H54 (cell line): ENCODE measurements at places on chromosomes 12 and 14.
A peak's percentile ranks its signal among the peaks of the same experiment; 100 is the strongest.

DNA sequence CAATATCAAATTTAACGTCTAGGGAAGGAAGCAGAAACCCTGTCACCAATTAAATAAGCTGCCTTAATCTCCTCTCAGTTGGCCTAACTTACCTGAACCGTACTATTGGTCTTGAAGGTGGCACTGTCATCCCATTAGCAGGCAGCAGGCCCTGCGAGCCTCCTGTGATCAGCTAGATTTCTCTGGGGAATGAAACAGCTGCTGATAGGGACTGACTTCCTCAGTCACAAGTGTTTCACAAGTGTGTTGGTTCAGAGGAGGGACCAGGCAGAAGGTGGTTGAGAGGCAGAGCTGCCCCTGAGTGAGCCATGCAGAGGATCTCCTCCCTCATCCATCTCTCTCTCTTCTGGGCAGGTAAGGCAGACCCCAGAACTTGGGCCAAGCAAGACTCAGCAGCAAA, 166.8 kb downstream of the DAD1 start:
- DNase-seq, result no peak

DNA sequence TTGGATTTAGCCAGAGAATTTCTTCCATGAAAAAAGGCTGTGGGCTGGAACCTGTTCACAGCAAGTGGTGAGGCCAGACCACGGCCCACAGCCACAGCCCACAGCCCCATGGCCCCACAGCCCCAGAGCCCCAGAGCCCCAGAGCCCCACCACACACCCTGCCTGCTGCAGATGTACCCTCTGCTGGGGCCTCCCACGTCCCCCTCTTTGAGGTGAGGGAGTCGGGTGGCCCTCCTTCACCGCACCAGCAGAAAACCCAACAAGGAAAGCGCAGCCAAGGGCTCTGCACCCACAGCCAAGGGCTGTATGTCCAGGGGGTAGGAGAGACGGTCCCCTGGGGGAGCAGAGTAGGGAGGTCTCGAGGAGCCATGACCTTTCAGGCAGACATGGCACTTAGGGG, 327.5 kb upstream of the DIO3 start:
- DNase-seq, result no peak

DNA sequence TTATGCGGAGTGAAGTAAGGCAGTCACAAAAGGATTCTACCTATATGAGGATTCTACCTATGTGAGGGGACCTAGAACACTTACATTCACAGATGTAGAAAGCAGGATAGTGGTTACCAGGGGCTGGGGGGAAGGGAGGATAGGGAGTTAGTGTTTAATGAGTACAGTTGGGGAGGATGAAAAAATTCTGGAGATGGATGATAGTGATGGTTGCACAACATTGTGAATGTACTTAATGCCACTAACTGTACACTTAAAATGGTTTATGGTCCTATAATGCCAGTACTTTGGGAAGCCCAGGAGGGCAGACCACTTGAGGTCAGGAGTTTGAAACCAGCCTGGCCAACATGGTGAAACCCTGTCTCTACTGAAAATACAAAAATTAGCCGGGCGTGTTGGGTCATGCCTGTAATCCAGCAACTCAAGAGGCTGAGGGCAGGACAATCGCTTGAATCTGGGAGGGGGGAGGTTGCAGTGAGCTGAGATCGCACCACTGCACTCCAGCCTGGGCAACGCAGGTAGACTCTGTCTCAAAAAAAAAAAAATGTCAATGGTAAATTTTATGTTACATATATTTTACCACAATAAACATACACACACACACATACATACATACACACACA, 25.4 kb downstream of the SVOP start:
- DNase-seq, result no peak

- peak; percentile 45 for DNase-seq
These were observed 120.2 kb upstream of the RFLNA start for GRCh38 chr12:124174451-124175348.

DNA sequence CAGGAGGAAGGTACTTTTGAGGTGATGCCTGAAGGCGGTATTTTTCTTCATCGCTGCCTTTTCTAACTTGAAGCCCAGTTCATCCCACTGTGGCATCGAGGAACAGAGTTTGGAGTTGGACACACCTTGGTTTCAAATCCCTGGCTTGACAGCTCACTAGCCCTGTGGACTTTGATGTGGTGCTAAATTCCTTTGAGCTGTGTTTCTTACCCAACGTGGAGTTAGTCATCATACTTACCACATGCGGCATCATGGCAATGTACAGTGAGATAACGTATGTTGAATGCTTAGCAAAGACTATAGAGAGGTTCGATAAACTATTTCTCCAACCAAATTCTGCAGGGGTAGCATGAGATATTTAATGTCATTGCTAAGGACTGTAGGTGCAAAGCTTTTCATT, 3.4 kb downstream of the PLEKHG3 start:
- peak; percentile 83 for DNase-seq

DNA sequence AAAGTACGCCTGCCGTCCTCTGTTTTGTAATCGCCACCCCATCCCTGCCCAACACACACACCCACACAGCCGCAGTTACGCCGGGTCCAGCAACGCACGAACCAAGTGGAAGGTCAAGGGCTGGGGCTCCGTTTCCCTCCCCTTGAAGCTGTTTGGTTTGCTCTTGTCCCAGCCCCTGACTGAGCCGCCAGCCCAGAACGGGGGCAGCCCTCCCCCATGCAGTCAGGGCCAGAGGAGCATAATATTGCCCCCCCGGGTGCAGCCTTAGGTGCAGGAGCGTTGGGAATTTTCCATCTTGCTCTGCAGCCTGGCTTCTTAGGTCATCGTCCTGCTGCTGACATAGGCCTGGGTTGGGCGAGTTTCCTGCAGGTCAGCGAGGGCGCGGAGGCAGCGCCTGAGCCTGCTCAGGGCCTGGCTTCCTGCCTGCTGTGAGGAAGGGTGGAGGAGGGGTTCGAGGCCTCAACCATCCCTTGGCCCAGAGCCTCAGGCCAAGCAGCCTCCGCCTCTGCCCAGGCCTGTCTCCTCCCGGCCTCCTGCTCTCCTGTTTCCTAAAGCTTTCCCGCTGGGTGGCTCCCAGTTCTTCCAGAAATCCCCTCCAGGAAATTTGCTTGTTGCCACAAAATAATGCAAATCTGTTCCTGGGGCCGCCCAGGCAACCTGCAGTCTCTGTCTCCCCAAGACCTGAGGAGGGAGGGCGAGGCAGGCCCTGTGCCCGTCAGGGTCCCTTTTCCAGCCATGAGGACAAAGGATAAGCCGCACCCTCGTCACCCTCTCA, 44.5 kb downstream of the PSMA6 start:
- no peak for DNase-seq

DNA sequence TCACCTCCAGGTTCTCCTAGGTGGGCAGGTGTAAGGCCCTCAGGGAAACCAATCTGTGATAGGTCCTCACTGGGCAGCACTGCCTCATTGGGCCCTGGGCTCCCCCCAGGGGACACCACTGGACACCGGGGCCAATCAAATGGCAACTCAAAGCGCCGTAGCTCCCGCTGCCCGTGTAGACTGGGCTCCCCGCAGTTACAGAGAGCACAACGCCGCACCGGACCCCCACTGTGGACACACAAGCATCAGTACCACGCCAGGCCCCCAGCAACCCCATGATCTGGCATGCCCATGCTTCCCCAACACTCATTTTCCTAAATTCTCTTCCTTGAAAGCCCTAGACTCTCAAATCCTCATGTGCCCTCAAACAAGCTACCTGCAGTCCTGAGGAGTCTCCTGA, 6.1 kb downstream of the KMT2D start:
- no peak for DNase-seq

DNA sequence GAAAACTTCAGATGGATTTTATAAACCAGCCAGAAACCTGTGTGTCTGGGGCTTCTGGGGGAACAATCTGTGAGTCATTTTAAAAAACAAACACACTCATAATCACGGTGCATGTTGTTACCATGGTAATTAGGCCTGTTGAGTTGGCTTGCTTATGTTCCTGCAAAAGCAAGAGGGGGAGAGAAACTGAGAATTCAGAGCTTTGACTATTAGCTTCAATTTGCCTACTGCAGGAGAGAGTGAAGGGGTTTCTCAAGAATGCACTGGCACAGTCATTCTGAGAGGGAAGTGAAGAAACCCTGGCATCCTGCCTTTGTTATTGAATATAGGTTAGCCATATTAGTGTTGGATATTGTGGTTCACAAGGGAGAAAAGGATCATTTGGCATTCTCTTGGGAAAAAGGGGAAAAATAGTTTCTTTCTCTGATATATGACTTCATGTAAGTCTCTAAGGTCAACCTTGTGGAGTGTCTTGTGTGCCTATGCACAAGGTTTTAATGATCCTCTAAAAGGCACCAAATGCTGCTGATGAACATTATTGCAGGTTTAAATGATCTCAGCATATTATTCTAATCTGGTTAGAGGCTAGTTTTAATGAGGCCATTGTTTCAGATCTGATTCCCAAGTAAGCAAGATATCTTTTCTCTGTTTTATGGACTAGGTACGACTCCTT, 12.9 kb downstream of the GNG2 start:
- peak; percentile 18 for DNase-seq

GRCh38 chr12:72135021-72135301, 137.2 kb upstream of the TRHDE start:
- no peak for DNase-seq

DNA sequence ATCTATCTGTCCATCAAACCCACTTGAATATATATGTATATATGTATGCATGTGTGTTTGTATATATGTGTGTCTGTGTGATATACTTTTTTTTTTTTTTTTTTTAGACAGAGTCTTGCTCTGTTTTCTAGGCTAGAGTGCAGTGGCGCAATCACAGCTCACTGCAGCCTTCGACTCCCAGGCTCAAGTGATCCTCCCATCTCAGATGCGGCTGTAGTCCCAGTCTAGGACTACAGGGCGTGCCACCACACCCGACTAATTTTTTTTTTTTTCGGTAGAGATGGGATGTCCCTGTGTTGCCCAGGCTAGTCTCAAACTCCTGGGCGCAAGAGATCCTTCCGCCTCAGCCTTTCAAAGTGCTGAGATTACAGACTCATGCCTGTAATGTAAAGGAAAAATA, 13.0 kb upstream of the APOBEC1 start:
- no peak for DNase-seq

GRCh38 chr14:94374749-94375260, 13.6 kb downstream of the SERPINA1 start:
- no peak for DNase-seq

DNA sequence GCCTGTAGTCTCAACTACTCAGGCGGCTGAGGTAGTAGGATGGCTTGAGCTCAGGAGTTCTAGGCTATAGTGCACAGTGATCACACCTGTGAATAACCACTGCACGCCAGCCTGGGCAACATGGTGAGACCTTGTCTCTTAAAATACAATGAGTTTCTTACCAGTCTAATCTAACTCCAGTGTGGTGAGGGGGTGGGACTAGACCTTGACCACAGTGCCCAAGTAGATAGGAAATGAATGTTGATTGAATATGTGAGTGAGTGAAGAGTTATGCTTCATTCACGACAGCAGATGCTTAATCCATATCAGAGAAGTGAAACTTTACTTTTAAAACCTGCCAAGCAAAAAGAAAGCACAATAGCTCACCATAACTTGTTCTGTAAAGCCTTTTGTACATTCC, 11.2 kb upstream of the AK7 start:
- DNase-seq, result no peak

DNA sequence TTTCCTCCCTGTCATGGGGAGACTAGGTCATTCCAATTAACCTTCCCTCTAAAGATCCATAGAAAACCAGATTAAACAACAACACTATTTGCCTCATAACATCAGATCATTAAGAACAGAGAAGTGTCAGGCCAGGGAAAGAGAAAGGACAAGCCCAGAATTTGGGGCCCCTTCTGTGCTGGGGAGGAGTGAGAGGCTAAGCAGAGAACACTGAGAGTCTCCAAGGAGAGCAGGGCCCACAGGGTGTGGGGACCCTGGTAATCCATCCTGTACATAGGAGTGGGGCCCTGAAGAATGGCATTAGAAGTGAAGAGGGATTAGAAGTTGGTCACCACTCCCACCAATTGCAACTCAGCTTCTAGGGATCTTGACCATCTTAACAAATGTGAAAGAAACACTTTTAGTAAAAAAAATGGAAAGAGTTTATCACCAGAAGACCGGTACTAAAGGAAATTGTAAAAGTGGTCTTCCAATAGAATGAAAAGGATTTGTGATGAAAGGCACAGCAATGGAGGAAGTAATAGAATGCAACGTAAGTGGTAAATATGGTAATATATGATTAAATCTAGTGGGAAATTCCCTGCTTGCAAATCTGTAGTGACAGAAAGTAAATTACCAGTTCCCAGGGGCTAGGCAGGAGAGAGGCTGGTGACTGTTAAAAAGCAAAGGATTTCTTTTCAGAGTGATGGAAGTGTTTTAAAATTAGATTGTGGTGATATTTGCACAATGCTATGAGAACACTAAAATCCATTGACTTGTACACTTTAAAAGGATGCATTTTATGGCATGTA, 14.0 kb upstream of the TMTC1 start:
- no peak for DNase-seq

- no peak for DNase-seq
These were observed 136.9 kb downstream of the KICS2 start for GRCh38 chr12:64085154-64085553.

GRCh38 chr14:45916340-45916953, 663.4 kb upstream of the MIS18BP1 start:
- no peak for DNase-seq

- DNase-seq, result no peak
These were observed 264.0 kb downstream of the EGLN3 start for GRCh38 chr14:33686856-33687255.

- no peak for DNase-seq
These were observed 70.7 kb downstream of the RASSF8 start for GRCh38 chr12:26028953-26029735.

DNA sequence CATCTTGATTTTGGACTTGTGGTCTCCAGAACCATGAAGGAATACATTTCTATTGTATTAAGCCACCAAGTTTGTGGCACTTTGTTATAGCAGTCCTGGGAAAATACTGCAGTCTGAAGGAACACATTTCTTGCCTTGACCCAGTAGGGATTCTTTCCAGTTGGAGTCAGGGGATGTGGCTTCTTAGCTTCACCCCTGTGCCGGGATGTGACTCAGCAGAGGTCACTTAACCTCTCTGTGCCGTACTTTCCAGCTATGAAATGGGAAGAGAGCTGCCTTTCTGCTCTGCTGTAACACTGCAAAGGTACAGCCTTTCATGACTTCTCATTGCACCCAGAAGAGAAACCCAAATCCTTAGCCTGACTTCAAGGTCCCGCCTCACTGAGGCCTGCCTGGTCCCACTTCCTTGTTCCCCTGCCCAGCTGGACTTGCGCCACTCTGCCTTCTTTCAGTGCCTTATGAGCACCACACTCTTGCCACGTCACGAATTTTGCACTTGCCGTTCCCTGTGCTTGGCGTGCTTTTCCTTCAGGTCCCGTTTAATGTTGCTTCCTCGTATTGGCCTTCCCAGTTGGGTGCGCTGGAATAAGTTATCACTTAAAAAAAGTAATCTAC, 24.2 kb downstream of the CHST11 start:
- peak; percentile 53 for DNase-seq

GRCh38 chr12:5348491-5348890, 83.4 kb upstream of the NTF3 start:
- no peak for DNase-seq

DNA sequence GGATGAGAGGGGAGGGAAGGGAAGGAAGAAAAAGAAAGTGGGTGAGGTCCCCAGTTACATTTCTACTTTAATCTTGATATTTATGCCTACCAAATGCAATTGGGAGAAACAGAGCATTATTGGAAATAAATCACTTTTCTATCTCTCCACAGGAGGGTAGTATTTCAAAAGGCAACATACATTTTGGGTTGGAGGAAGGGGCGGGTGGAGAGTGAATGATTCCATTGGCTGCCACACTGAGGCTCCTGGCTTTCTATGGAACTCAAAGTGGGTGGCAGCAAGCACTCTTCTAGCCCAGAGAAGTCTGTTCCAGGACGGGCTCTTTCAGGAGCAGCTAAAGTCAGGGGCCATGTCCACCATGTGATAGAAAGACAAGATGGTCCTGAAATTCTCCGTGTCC, 441.3 kb downstream of the DAD1 start:
- no peak for DNase-seq
